ENCODE measurements at places on chromosomes 3 and 15. TPM values are rescaled to one million over a fixed set of nuclear protein-coding genes. Genes with fewer than 3 reads are reported as not detected.

The ZMYND10 gene
- 0.48 TPM for total RNA-seq

The SI gene
- total RNA-seq: 0.20 TPM

The OSTN gene
- total RNA-seq: not detected

The HTR3D gene
- total RNA-seq: not detected

The PRTG gene
- not detected for total RNA-seq

The MUC20 gene
- total RNA-seq: 52.3 TPM

The SLC28A2 gene
- total RNA-seq: not detected

The SEMA7A gene
- 1.3 TPM for total RNA-seq

The SERPINI1 gene
- total RNA-seq: 0.42 TPM

The CLDN18 gene
- total RNA-seq: not detected

The MYD88 gene
- total RNA-seq: 11.9 TPM

The GABRA5 gene
- total RNA-seq: not detected

The GCHFR gene
- 329 TPM for total RNA-seq

The CSPG4 gene
- total RNA-seq: 8.9 TPM

The GTF2E1 gene
- 7.3 TPM for total RNA-seq

The SNX33 gene
- 27.3 TPM for total RNA-seq

The GXYLT2 gene
- not detected for total RNA-seq

The ALS2CL gene
- 13.2 TPM for total RNA-seq

The ETV5 gene
- 39.6 TPM for total RNA-seq

The FEZF2 gene
- not detected for total RNA-seq

The SLITRK3 gene
- not detected for total RNA-seq

The FANCI gene
- 59.1 TPM for total RNA-seq

The CADPS gene
- total RNA-seq: 0.13 TPM

The RSL24D1 gene
- 52.6 TPM for total RNA-seq

The PCBP4 gene
- 17.8 TPM for total RNA-seq

The TNIK gene
- 14.6 TPM for total RNA-seq

The SLC24A5 gene
- total RNA-seq: not detected

The THUMPD3 gene
- total RNA-seq: 12.2 TPM

The PPP2R3A gene
- total RNA-seq: 2.3 TPM

The SERPINI2 gene
- not detected for total RNA-seq

The GPR171 gene
- total RNA-seq: not detected

The RBP2 gene
- total RNA-seq: not detected

The TTLL13 gene
- 0.28 TPM for total RNA-seq

The ZNF501 gene
- 4.8 TPM for total RNA-seq

The NR2E3 gene
- total RNA-seq: 0.13 TPM

The DPH3 gene
- total RNA-seq: 2.7 TPM

The SLC35G2 gene
- 1.3 TPM for total RNA-seq

The PDCD10 gene
- total RNA-seq: 65.7 TPM

The DRD3 gene
- total RNA-seq: not detected

The TUSC7 gene
- not detected for total RNA-seq

The SMAD6 gene
- 101 TPM for total RNA-seq

The STAB1 gene
- total RNA-seq: not detected

The ROPN1 gene
- total RNA-seq: not detected

The AMT gene
- total RNA-seq: 3.9 TPM

The SLMAP gene
- 57.2 TPM for total RNA-seq

The ITIH4 gene
- not detected for total RNA-seq

The ASTE1 gene
- total RNA-seq: 6.5 TPM

The VILL gene
- total RNA-seq: 2.2 TPM

The SH2D7 gene
- not detected for total RNA-seq

The ST3GAL6 gene
- 3.6 TPM for total RNA-seq

The RPSA gene
- 1,405 TPM for total RNA-seq

The SPATA12 gene
- 0.05 TPM for total RNA-seq

The EXD1 gene
- total RNA-seq: not detected

The FANCD2OS gene
- total RNA-seq: not detected

The TIMP4 gene
- 2.7 TPM for total RNA-seq
